ENCODE measurements at places on chromosomes 1 and 21. TPM values are rescaled to one million over a fixed set of nuclear protein-coding genes. Genes with fewer than 3 reads are reported as not detected.

Gene SAMSN1
- 59.0 TPM for total RNA-seq

Gene RPE65
- not detected for total RNA-seq

Gene SLC26A9
- total RNA-seq: not detected

Gene SEC16B
- total RNA-seq: 0.23 TPM

DNA sequence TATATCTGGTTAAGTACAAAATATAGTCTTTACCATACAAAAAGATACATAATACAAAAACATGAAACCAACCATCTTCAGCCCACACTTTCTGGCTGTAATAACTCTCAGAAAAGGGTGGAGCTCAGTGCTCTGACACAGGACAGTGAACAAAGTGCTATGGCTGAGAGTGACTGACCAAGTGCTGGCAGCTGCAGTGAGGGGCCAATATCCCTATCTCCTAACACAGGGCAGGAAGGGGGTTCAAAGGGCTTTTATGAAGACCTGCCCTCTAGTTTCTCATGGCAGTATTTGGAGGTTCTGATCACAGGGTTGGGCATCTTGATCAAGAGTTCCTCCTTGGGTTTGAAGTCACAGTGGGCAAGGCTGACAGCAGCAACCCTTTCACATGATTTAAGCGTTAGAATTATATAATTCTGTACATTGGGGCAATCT, 3.9 kb downstream of the TXNIP start:
- DNase-seq: no peak
- no peaks in the 10 kb centered on the region for H3K27me3 ChIP-seq
- peak overlapping the region; percentile 94 for H3K4me3 ChIP-seq
- peak overlapping the region; percentile 65 for H3K27ac ChIP-seq
- H3K4me1 ChIP-seq: peaks cover 61% of the 10 kb centered on the region
- H3K36me3 ChIP-seq: peaks cover 54% of the 10 kb centered on the region

DNA sequence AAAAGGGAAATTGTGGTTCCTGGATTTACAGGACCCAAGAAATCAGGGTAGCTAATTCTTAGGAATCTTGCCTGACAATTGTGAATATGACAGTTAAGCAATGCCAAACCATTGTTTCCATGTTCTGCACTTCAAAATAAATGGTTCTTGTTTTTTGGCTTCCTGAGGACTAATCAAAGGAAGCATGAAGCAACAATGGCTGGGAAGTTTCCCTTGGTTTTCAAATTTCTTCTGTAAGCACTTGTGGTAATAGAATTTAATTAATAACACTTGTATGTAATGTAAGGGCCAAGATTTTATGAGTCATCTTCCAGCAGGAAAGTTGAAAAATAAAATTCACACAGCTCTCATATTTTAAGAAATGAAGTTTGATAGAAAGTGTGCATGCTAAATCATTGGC, 31.7 kb downstream of the JAM2 start:
- no peaks in the 10 kb centered on the region for H3K4me1 ChIP-seq
- peaks cover 8% of the 10 kb centered on the region for H3K27me3 ChIP-seq
- no peak overlapping the region for H3K27ac ChIP-seq

DNA sequence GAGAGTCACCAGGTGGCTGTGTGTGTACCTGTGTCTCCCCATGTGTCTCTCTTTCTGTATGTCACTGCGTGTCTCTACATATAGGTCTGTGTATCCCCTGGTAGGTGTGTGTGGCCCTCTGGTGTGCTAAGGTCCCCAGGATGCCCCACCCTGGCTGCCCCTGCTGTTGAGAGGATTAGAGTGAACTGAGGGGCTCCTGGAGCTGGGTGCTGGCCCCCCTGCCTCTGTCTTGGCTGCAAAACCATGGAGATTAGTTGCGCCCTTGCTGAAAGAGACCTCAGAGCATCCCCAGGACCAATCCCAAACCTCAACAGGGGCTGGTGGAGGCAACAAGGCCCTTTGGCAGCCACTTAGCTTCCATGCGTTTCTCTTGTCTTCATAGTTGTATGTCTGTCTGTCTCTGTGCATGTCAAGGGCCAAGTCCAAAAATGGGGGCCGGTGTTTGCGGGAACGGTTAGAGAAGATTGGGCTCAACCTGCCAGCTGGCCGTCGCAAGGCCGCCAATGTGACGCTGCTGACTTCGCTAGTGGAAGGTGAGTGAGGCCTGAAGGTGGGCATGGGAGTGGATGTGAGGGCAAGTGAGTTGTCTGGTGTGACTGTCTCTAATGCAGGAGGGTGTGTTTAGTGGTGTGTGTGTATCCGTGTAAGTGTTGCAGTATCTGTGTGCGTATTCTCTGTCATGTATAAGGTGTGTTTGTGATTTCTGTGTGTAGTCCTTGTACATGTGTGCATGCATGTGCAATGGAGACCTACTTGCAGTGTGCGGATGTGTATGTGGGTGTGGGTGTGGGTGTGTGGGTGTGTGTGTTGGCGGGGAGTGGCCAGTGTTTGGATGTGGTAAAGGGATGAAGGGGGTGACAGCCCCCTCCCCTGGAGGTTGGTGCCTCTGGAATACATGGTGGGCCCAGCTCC, 16.7 kb downstream of the TFAP2E start:
- no peaks in the 10 kb centered on the region for H3K27me3 ChIP-seq
- no peak overlapping the region for H3K27ac ChIP-seq
- peaks cover 14% of the 10 kb centered on the region for H3K4me1 ChIP-seq
- no peak overlapping the region for H3K4me3 ChIP-seq
- H3K36me3 ChIP-seq: no peaks in the 10 kb centered on the region

- no peak overlapping the region for H3K4me3 ChIP-seq
- DNase-seq: peak; percentile 21
- peaks cover 17% of the 10 kb centered on the region for H3K4me1 ChIP-seq
- H3K36me3 ChIP-seq: no peaks in the 10 kb centered on the region
These were observed 319.0 kb downstream of the HHAT start for GRCh38 chr1:210647406-210648333.

GRCh38 chr1:24954631-24955030, 24.6 kb upstream of the RUNX3 start:
- H3K4me3 ChIP-seq: peak overlapping the region; percentile 63
- H3K27me3 ChIP-seq: no peaks in the 10 kb centered on the region
- DNase-seq: no peak
- peaks cover 96% of the 10 kb centered on the region for H3K4me1 ChIP-seq

GRCh38 chr1:157773493-157774350, 3.2 kb downstream of the FCRL2 start:
- H3K4me1 ChIP-seq: peaks cover 7% of the 10 kb centered on the region
- no peak for DNase-seq
- H3K27me3 ChIP-seq: peaks cover 2% of the 10 kb centered on the region
- H3K36me3 ChIP-seq: no peaks in the 10 kb centered on the region
- H3K4me3 ChIP-seq: no peak overlapping the region

DNA sequence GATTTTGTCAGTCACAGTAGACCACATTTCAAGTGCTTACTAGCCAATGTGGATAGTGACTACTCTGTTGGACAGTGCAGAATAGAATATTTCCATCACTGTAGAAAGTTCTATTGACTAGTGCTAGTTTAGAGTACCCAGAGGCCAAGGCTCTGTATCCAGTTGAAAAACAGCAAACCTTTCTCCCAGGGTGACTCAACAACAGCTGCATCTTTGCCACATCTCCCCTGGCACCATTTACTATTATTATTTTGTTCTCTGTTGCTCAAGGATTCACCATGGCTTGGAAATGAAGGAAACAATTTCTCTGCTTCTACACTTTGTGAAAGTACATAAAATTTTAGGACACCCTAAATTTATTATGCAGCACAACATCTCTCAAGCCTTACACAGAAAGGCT, 85.3 kb upstream of the WDR26 start:
- H3K36me3 ChIP-seq: no peaks in the 10 kb centered on the region
- no peak for DNase-seq
- H3K27ac ChIP-seq: no peak overlapping the region
- no peaks in the 10 kb centered on the region for H3K4me1 ChIP-seq
- H3K27me3 ChIP-seq: no peaks in the 10 kb centered on the region
- H3K4me3 ChIP-seq: no peak overlapping the region

GRCh38 chr1:92084651-92085050, 4.5 kb downstream of the BTBD8 start:
- H3K36me3 ChIP-seq: peaks cover 11% of the 10 kb centered on the region
- H3K27me3 ChIP-seq: no peaks in the 10 kb centered on the region
- H3K4me1 ChIP-seq: peaks cover 17% of the 10 kb centered on the region
- no peak for DNase-seq

GRCh38 chr21:20698585-20698984, 299.6 kb upstream of the NCAM2 start:
- no peak overlapping the region for H3K27ac ChIP-seq
- no peaks in the 10 kb centered on the region for H3K4me1 ChIP-seq
- no peaks in the 10 kb centered on the region for H3K36me3 ChIP-seq
- no peaks in the 10 kb centered on the region for H3K27me3 ChIP-seq
- DNase-seq: no peak

DNA sequence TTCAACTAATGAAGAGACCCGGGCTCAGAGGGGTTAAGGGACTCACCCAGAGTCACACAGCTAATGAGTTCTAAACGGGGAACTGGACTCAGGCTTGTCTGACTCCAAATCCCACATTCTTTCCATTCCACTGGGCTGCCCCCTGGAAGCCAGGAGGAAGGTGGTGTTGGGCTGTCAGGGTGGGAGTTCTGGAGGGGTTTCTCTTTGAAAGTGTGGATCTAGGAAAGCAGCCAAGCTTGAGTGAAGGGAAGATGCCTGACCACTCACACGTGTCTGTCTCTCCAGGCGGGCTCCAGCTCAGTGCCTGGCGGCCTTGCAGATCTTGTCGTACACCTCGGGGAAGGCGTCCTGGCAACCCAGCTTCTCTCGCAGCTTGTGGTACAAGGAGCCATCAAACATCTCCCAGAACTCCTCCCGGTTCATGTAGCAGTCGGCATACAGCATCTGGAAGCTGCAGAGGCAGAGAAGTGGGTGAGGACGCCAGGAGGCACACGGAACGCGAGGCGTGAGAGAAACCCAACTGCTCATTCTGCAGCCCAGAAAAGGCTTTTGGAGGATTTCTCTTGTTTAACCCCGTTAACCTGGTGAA, 35.0 kb downstream of the DHCR24 start:
- no peak for DNase-seq
- H3K36me3 ChIP-seq: peaks cover 38% of the 10 kb centered on the region
- no peaks in the 10 kb centered on the region for H3K27me3 ChIP-seq
- no peak overlapping the region for H3K4me3 ChIP-seq
- H3K4me1 ChIP-seq: no peaks in the 10 kb centered on the region

- no peak overlapping the region for H3K4me3 ChIP-seq
- H3K27ac ChIP-seq: no peak overlapping the region
- DNase-seq: no peak
- H3K4me1 ChIP-seq: no peaks in the 10 kb centered on the region
These were observed 184.9 kb downstream of the KCNH1 start for GRCh38 chr1:210949039-210949438.

Measured in activated CD4-positive, alpha-beta T cell treated with anti-CD3 and anti-CD28 coated beads, Interleukin-2, amount 10 ng/mL, durations not matched to agents 7 days and 5 days (primary cell).